ENCODE measurements at places on chromosomes 16 and 17.
A peak's percentile ranks its signal among the peaks of the same experiment; 100 is the strongest.

GRCh38 chr16:68074850-68075555 is 10.2 kb upstream of the NFATC3 start:
- peak; percentile 78 for DNase-seq

- DNase-seq: no peak
These were observed 73.9 kb upstream of the ASIC2 start for GRCh38 chr17:33366960-33367359.

GRCh38 chr16:17359788-17360390 is 110.9 kb downstream of the XYLT1 start:
- no peak for DNase-seq

DNA sequence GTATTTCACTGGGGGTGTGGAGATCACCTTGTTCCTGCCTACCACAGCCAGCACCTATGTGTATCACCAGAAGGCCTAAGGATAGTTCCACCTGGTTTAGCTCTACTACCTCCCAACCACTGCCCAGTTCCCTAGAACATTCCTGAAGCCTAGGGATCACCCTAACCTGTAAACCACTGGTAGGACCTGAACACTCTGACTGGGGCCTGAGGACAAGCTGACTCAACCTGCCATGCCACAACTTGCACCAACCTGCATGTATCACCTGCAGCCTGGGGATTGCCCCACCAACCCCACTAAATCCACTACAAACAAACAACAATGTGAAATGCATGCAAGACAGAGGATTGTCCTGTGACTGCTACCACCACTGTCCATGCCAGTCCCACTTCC is 128.1 kb downstream of the KIF2B start:
- no peak for DNase-seq

GRCh38 chr17:67085406-67085805 is 41.1 kb downstream of the CACNG1 start:
- no peak for DNase-seq

DNA sequence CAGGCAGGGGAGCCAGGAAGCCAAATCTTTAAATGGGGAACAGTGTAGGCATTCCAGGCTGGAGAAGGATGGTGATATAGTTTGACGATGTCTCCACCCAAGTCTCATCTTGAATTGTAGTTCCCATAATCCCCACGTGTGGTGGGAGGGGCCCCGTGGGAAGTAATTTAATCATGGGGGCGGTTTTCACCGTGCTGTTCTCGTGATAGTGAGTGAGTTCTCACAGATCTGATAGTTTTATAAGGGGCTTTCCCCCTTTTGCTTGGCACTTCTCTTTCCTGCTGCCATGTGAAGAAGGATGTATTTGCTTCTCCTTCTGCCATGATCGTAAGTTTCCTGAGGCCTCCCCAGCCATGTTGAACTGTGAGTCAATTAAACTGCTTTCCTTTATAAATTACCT is 28.8 kb downstream of the GINS3 start:
- no peak for DNase-seq

DNA sequence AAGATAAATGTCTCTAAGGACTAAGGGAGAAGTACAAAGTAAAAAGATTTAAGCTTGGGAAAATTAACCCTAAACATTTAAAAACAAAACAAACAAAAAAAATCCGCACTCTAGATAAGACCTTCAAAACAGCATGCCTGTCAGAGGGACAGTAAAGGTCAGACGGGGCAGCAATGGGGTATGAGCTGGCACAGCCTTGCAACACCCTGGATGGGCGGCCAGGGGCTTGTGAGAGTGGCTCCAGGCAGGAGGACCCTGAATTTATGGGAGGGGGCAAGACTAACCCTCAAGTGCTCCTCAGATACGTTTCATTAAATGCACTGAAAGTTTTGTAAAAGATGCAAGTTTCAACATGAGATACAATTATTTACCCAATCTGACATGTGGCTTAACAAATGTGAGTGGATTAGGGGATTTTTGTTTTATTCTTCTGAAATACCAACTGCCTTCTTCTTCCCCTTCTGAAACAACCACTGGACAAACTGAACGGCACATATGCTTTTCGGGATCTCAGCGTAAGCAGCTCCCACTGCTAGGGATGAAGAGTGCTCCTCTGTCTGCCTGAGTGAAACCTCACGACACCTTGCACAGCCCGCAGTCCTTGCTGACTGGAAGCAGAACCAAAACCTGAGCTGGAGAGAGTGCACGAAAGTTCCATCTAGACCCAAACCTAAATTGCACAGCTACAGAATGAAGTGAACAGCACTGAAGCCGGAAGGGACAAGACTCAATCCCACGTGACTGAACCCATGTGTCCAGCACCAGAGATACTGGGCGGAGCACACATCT is 128.4 kb downstream of the ANKRD11 start:
- DNase-seq: peak; percentile 75

DNA sequence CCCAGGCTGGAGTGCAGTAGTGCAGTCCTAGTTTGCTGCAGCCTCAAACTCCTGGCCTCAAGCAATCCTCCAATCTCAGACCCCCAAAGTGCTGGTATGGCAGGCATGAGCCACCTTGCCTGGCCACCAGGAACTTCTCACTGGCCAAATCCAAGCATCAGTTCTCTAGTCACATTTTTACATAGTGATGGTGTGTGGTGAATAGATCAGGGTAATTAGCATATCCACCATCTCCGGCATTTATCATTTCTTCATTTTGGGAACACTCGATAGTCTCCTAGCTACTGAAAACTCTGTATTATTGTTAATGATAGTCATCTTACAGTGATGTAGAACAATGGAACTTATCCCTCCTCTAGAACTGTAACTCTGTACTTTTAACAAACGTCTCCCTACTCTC is 58.3 kb downstream of the RAB11FIP4 start:
- no peak for DNase-seq

- no peak for DNase-seq
These were observed 11.9 kb downstream of the PITPNC1 start for GRCh38 chr17:67388986-67389385.

GRCh38 chr16:88402551-88403240 is 19.9 kb downstream of the ZNF469 start:
- DNase-seq: no peak

Measured in GM10248 (cell line).